ENCODE measurements at places on chromosomes 12 and 14.

GRCh38 chr14:81537193-81537592, 3.5 kb upstream of the SEL1L start:
- no peak for DNase-seq

DNA sequence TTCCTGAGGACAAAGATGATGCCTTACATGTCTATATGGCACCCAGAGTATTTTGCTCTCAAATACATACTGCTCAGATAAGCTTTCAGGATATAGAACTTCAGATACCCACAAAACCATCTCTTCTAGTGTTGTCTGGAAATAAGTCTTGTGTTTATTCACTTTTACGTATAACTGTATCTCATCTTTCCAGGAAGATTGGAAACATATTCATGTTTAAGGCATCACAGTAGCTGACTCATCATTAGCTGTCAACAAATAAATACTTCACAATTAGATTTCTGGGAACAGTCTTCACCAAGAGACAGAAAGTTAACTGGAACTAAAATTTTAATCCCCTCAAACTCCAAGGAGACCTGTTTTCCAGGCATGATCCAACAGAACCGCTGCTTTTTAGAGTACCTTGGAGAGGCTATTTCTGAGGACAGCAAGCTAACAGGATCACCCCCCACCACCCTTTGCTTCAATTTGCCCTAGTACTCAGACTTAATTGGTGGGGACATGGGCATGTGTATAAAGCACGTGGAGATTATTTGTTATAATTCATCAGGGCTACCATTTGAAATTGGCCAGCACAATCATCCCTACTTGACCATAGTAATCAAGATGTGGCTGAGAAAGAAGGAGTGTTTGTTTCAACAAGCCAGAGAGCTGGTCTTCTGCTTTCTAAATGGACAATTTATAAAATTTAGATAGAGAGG, 129.3 kb upstream of the HIF1A start:
- no peak for DNase-seq

- DNase-seq = no peak
These were observed 9.0 kb downstream of the PITPNM2 start for GRCh38 chr12:123141615-123142517.

GRCh38 chr12:30884799-30885198, 41.7 kb upstream of the TSPAN11 start:
- DNase-seq = no peak

GRCh38 chr14:103846543-103847450, 578 bp downstream of the PPP1R13B start:
- no peak for DNase-seq

Measured in NCI-H187 treated with DMSO at 0.1 percent for 48 hours (cell line).